ENCODE measurements at places on chromosomes 6 and 20. TPM values are rescaled to one million over a fixed set of nuclear protein-coding genes. Genes with fewer than 3 reads are reported as not detected.

DNA sequence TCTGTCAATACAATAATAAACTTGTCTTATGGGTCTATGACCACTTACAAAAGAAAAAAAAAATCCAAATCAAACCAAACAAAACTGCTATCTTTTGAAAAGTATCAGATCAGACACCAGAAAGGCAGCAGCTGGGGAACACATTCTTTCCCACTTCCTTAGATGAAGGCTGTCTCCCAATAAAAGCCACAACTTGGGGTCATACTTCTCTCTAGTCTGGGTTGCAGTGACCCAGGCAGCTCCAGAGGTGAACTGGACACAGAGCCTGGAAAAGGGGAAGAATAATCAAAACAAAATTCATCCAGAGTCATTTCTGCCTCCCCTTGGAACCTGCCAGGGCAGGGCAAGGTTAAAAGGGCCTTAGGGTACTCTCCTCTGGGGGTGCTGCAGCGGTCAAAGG lies 19.1 kb downstream of the ATXN1 start:
- no peak for DNase-seq
- H3K4me3 ChIP-seq = no peak overlapping the region
- H3K27ac ChIP-seq = no peak overlapping the region
- H3K27me3 ChIP-seq = no peaks in the 10 kb centered on the region

DNA sequence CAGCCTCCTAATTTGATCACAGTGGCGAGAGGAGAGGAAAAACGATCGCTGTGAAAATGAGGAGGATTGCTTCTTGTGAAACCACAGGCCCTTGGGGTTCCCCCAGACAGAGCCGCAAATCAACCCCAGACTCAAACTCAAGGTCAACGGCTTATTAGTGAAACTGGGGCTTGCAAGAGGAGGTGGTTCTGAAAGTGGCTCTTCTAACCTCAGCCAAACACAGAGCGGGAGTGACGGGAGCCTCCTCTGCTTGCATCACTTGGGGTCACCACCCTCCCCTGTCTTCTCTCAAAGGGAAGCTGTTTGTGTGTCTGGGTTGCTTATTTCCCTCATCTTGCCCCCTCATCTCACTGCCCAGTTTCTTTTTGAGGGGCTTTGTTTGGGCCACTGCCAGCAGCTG lies 28.7 kb downstream of the SAYSD1 start:
- no peak overlapping the region for H3K4me3 ChIP-seq
- no peaks in the 10 kb centered on the region for H3K36me3 ChIP-seq
- H3K27me3 ChIP-seq = peaks cover 31% of the 10 kb centered on the region

DNA sequence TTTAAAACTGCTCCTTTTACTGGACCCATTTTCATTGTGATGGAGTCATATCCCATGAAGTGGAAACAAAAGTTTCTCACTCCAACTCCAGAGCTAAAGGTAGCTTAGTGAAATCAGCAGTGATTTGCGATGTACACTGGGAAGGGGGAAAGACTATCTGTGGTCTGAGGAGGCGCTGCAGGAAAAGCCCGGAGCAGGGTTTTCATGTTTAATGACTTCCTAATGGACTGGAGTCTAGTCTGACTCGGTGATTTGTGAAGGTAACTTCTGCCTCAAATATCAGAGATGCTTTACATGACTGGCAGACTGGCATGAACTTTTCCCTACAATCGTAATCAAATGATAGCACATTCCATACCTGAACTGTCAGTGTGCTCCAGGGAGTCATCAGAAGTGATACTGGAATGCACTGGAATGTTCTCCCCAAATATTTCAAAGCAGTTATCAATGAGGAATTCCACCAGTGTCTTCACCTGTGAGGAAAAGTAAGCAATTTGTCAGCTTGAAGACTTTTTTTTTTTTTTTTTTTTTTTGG lies 7.0 kb downstream of the TAGAP start:
- H3K4me3 ChIP-seq = no peak overlapping the region
- no peak for DNase-seq
- H3K27me3 ChIP-seq = no peaks in the 10 kb centered on the region
- peaks cover 61% of the 10 kb centered on the region for H3K4me1 ChIP-seq
- H3K27ac ChIP-seq = no peak overlapping the region

Gene NMBR
- not detected for total RNA-seq

GRCh38 chr20:51759769-51760510 lies 8.2 kb downstream of the ATP9A start:
- no peaks in the 10 kb centered on the region for H3K36me3 ChIP-seq
- no peak overlapping the region for H3K27ac ChIP-seq
- H3K4me1 ChIP-seq = no peaks in the 10 kb centered on the region
- no peak for DNase-seq
- peaks cover 5% of the 10 kb centered on the region for H3K27me3 ChIP-seq
- H3K4me3 ChIP-seq = no peak overlapping the region

GRCh38 chr6:124223611-124224345 lies 420.1 kb downstream of the NKAIN2 start:
- no peaks in the 10 kb centered on the region for H3K27me3 ChIP-seq
- H3K27ac ChIP-seq = no peak overlapping the region
- H3K36me3 ChIP-seq = no peaks in the 10 kb centered on the region
- no peak for DNase-seq

Gene CDK19
- total RNA-seq = 21.6 TPM

DNA sequence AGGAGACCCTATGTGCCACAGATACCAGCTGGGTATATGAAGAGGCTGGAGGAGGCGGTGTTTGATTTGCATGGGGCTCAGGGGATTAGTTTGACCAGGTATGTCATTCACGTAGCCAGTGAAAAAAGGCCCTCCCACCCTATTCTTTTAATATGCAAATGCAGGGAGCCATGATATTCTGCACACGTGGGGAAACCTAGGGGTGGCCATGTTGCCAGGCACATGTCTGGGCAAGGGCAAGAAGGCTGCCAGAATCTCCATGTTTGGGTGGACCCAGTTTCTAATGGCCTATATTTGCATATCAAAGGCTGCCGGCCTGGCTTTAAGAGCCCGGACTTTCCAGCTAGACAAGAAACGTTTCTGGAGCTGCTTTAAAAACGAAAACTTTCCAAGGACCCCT lies 60.4 kb downstream of the SOX4 start:
- H3K4me3 ChIP-seq = no peak overlapping the region
- H3K4me1 ChIP-seq = no peaks in the 10 kb centered on the region
- no peak overlapping the region for H3K27ac ChIP-seq
- no peaks in the 10 kb centered on the region for H3K36me3 ChIP-seq
- peaks cover 2% of the 10 kb centered on the region for H3K27me3 ChIP-seq

- H3K4me3 ChIP-seq = peak overlapping the region; percentile 98
- H3K27ac ChIP-seq = peak overlapping the region; percentile 94
- H3K4me1 ChIP-seq = peaks cover 36% of the 10 kb centered on the region
- DNase-seq = peak; percentile 90
- H3K27me3 ChIP-seq = peaks cover 20% of the 10 kb centered on the region
Observed at GRCh38 chr6:157322792-157323254, 496 bp downstream of the TMEM242 start.

DNA sequence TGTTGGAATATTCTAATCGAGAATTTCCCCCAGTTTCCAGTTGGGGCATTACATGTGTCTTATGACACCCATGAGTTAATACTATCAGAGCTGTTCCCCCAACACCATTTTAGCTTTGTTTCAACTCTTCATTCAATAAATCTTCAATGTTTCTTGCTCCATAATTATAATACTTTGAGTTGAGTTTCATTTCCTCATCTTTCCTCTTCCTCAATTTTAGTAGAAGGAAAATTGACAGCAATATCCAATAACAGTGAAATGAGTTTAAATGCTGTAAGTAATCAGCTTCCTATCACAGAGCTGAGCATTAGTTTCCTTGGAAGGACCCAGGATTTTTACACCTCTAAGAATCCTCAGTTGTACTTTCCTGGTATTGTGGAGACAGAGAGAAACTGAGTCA lies 1.0 kb upstream of the STMND1 start:
- H3K27ac ChIP-seq = no peak overlapping the region
- no peaks in the 10 kb centered on the region for H3K36me3 ChIP-seq
- peaks cover 37% of the 10 kb centered on the region for H3K27me3 ChIP-seq
- no peak overlapping the region for H3K4me3 ChIP-seq
- peaks cover 6% of the 10 kb centered on the region for H3K4me1 ChIP-seq
- DNase-seq = no peak

Gene ZNF334
- total RNA-seq = 1.3 TPM

GRCh38 chr6:23526526-23526925 lies 599.5 kb upstream of the NRSN1 start:
- H3K27ac ChIP-seq = no peak overlapping the region
- no peak for DNase-seq
- H3K27me3 ChIP-seq = no peaks in the 10 kb centered on the region
- H3K36me3 ChIP-seq = no peaks in the 10 kb centered on the region
- no peak overlapping the region for H3K4me3 ChIP-seq
- no peaks in the 10 kb centered on the region for H3K4me1 ChIP-seq

All from activated CD8-positive, alpha-beta T cell treated with anti-CD3 and anti-CD28 coated beads, Interleukin-2, amount 10 ng/mL, durations not matched to agents 7 days and 5 days (primary cell).